Stimulated activated CD4-positive, alpha-beta T cell treated with anti-CD3 and anti-CD28 coated beads, Interleukin-12 subunit alpha, Interleukin-12 subunit beta, amount 100 ng/mL, for 48 hours (primary cell): ENCODE measurements at places on chromosomes 3 and 15.

GRCh38 chr3:24686808-24687207, 192.2 kb upstream of the THRB start:
- no peak for DNase-seq

DNA sequence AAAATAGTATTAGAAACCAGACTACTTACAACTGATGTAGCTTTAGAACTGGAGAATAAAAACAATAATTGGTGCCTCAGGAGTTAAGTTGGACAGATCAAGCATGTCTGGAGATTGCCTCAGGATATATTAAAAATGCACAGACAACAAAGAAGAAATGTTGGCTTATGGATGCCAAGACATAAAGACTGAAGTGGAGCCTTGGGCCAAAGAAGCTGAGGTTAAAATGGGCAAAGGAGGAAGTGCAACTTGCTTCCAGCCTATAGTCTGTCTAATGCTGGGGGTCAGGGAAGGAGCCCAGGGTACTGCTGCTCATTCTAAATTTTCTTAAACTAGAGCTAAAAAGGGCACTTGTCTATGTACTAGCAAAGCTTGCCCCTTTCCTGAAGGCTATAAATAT, 77.5 kb downstream of the ESYT3 start:
- no peak for DNase-seq

- DNase-seq, result no peak
Measured at GRCh38 chr3:160616716-160617115, 51.3 kb upstream of the KPNA4 start.

DNA sequence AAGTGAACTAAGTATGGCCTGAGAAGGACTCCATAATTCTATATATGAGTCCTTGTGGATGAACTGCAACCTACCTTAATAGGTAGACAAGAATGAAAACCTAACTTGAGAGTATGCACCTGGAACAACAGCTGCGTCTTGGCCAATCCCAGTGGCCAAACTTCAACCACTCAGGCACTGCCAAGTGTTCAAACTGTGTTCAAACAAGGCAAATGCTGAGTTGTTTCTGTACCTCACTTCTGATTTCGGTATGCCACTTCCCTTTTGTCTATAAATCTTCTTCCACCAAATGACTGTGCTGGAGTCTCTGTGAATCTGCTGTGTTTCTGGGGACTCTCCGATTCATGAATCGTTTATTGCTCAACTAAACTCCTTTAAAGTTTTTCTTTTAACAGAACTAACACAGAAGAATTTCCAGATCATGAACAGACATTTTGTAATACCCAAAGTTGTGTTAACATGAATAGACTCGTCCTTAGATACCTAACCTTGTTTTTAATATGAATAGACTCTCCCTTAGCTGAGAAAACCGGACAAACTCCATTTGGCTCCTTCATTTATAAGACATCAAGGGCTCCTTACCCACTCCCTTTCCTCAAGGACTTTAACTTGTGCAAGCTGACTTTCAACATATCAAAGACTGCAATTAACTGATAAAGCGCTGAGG, 4.1 kb downstream of the ZNF717 start:
- no peak for DNase-seq
